Caco-2 (cell line): ENCODE measurements at places on chromosomes 6 and 20.

DNA sequence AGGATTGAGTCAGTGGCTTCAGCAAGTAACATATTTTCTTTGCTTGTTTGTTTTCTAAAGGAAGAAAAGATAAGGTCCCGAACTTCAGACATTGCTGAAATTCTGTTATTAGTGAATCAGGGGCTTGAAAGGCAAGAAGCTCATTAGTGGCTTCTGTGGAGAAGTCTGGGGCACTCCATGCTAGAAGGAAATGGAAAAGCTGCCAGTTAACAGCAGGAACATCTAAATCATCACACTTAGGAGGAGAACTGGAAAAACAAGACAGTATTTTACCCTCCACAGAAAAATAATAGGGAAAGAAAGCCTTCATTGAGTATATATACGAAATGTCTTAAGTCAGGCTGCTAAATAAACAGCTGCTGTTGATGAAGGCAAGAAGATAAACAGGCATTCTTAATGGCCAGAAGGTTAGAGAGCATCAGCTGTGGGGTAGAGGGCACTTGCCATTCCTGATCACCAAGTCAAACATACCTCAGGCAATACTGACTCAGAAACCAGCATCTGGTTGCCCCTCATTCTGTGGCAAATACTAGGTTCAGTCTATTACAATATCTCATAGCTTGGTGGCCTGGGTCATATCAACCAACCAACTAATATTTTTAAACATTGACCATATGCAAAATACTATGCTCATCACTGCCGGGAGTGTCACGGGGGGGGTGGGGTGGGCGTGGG, 143.2 kb upstream of the TENT5A start:
- no peak for DNase-seq

DNA sequence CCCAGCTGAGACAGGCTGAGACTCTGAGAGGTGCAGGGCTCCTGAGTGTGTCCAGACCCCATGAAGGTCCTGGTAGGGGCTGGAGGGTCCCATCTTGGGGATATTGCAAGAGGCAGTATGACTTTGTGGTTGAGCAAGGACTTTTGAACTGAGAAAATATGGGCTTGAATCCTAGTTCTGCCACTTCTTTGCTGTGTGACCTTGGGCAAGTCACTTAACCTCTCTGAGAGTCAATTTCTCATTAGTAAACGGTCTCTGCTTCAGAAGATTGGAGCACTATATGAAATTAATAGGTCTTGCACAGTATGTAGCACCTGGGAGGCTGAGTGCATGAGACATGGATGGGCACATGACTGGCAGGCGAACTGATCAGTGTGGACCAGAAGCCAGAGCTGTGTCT, 42.7 kb downstream of the TFEB start:
- no peak for DNase-seq

GRCh38 chr6:134925800-134926199, 24.1 kb downstream of the ALDH8A1 start:
- DNase-seq: no peak

DNA sequence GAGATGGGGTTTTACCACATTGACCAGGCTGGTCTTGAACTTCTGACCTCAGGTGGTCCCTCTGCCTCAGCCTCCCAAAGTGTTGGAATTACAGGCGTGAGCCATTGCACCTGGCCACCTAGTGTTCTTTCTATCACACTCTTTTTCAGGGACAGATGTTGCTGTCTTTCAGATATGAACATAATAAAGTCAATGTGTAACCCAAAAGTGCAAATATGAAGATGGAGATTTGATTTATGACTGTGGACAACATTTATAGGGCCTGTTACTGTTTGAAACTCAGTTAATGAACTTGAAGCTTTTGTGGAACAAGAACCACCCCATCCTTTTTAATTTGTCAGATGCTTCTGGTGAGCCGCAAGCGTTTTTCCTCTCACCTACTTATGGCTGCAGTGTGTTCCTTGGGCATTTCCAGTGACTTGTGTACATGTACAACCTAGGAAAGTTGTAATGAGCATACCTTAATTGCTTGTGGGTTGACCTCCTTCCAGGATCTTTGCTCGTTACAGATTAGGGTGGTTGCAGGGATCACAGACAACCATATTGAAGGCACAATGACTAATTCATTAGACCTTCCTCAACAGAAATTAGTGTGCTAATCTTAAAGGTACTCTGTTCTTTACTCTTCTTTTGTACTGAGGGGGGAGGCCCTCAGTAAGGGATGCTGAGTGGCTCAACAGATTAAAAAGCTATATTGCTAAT, 6.8 kb downstream of the TBPL1 start:
- no peak for DNase-seq

DNA sequence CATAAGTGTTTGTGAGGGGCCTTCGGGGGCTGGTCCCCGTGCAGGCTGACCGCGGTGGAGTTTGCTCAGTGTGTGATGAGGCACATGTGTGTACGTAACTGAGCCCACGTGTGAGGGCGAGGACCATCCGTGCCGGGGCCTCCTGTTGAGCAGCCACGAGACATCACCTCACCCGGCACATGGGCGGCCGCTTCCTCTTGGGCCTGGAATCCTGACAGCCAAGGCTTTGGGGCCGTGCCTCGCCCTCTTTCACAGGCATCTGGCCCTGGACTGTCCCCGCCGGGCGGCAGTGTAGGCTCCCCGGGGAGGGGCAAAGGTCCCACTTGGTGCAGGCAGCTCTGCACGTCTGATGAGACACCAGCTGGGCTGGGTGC, 202.3 kb downstream of the DLL1 start:
- DNase-seq: no peak
